ENCODE measurements at places on chromosomes 6 and 20. TPM values are rescaled to one million over a fixed set of nuclear protein-coding genes. Genes with fewer than 3 reads are reported as not detected.

GRCh38 chr6:33453393-33454008, 875 bp upstream of the ZBTB9 start:
- no peak for DNase-seq

GRCh38 chr6:125200941-125201340, 47.4 kb downstream of the TPD52L1 start:
- no peak for DNase-seq

The SPAG4 gene
- total RNA-seq = 8.5 TPM

The PCSK2 gene
- not detected for total RNA-seq

The FHL5 gene
- not detected for total RNA-seq

- peak; percentile 83 for DNase-seq
These were observed 192.2 kb downstream of the GJA10 start for GRCh38 chr6:90086517-90086916.

DNA sequence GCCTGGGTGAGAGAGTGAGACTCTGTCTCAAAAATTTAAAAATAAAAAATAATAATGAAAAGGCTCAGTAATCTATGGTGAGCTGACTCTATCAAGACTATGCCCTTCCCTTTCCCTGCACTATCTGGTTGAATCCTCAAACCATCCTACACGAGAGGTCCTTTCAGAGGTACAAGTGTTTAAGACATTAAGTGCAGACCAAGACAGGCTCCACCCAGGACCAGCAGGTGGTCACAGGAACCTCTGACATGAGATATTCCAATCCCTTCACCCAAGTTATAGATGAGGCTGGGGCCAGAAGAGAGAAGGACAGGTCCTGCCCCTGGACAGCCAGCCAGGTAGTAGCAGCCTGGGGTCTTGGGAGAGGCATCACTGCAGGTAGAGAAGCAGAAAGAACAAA, 182.6 kb downstream of the NFATC2 start:
- DNase-seq = peak; percentile 34

- DNase-seq = no peak
These were observed 118.7 kb downstream of the BMP2 start for GRCh38 chr20:6886065-6886729.

- peak; percentile 87 for DNase-seq
These were observed 100.0 kb downstream of the NOL4L start for GRCh38 chr20:32484958-32485769.

- DNase-seq = no peak
These were observed 115.9 kb downstream of the QRSL1 start for GRCh38 chr6:106745197-106745770.

The RSPH4A gene
- total RNA-seq = 0.17 TPM

- DNase-seq = peak; percentile 49
These were observed 169.5 kb upstream of the LAMA2 start for GRCh38 chr6:128713461-128713860.

- DNase-seq = no peak
These were observed 91.1 kb downstream of the LY86 start for GRCh38 chr6:6679633-6680032.

DNA sequence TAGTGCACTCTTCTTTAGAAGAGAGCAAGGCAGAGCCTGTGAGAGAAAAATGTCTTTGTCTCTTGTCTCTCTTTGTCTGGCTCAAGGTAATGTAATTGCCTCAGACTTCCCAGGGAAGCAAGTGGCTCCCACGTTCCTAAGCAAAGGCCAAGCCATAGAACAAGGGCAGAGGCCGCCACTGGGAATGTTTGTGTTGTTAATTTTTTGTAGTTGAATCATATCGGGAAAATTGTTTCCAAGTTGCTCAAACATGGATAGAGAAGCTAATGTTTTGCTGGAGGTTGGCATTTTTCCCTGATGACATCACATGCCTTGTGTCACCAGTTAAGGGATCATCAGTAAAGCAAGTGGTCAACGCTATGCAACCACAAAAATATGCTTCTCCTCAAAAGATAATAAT, 211.5 kb upstream of the FOXA2 start:
- DNase-seq = peak; percentile 98

The SOX18 gene
- not detected for total RNA-seq

DNA sequence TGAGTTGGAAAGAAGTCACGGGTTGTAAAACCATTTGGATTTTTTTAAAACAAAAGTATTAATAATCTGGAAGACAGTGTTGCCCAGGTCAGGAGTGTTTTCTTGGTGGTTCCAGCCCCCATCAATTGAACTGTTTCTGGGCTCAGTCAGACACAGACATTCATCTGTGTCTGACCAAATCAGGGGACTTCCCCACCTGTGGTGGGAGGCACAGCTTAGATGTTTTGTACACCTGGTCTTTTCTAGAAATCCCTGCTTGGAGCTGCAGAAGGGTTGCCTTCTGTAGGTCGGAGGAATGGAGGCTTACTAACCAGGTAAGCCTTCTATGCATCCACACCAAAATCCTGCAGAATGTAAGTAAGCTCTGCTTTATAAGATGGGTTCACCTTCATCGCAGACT, 63.6 kb downstream of the CDS2 start:
- DNase-seq = no peak

The ZC2HC1B gene
- not detected for total RNA-seq

- DNase-seq = peak; percentile 24
These were observed 27.1 kb upstream of the BEND6 start for GRCh38 chr6:56927538-56928453.

- no peak for DNase-seq
These were observed 25.9 kb upstream of the HAO1 start for GRCh38 chr20:7966176-7966575.

DNA sequence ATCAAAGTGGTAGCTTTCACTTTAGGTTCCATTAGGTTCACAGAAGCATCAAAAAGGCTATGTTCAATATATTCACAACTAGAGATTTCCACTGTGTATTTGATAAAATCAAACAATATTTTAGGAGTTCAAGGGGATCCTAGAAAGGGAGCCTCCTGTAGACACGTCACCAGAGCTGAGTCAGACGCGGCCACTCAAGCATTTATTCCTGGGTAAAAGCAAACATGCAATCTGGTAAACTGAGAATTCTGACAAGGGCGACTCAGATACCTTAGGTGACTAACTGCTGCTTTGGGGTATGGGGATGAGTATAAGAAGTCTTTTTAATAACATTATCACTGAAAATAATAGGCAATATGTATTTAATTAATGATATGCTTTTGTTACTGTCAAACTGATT, 118.7 kb upstream of the HMGN3 start:
- DNase-seq = no peak

The OOEP gene
- total RNA-seq = not detected

The MEP1A gene
- total RNA-seq = not detected

GRCh38 chr20:31833130-31833930, 12.1 kb downstream of the FOXS1 start:
- DNase-seq = no peak

All from fibroblast of lung (primary cell).